ENCODE measurements at places on chromosomes 16 and 17.

DNA sequence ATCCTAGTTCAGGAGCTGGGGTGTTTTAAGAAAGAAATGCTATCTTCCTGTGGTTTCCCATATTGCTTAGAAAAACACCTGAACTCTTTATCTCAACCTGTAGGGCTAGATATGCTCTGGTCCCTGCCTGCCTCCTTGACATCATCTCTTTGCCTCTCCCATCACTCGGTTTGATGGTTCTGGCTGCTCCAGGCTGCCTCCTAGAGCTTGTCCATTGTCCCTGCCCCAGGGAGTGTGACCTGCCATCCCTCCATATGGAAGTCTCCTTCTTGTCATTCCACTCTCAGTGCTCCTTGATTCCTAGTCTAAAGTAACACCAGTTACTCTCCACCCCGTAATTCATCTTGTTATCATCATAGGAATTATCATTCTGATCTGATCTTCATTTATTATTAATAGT, 369.0 kb upstream of the EEF2KMT start:
- no peaks in the 10 kb centered on the region for H3K4me1 ChIP-seq
- no peak for DNase-seq
- no peaks in the 10 kb centered on the region for H3K27me3 ChIP-seq
- H3K36me3 ChIP-seq = no peaks in the 10 kb centered on the region

GRCh38 chr17:50523208-50523607, 9.3 kb upstream of the EPN3 start:
- H3K27me3 ChIP-seq = no peaks in the 10 kb centered on the region
- no peak overlapping the region for H3K4me3 ChIP-seq
- H3K36me3 ChIP-seq = no peaks in the 10 kb centered on the region

DNA sequence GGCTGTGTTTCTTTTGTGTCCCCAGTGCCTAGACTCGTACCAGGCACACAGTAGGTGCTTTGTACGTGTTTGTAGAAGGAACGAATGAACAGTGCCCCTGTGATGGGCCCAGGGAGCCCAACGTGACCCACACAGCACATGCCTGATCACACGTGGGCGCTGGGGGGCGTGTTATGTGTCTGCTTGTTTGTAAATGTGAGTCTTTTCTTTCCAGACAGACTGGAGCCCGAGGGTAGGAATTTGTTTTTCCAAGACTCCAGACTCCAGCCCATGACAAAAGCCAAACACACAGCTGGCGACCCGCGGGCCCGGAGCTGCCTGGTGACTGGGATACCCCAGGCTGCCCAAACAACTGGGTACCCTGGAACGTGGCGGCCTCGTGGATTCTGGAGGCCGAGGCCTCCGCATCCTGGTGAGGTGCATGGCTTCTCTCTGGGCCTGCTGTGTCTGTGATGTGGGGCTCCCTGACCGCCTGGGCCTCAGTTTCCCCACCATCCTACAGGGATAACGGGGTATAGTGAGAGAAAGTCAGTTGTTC, 14.9 kb upstream of the CBFA2T3 start:
- H3K27me3 ChIP-seq = no peaks in the 10 kb centered on the region
- H3K27ac ChIP-seq = no peak overlapping the region
- H3K4me3 ChIP-seq = no peak overlapping the region
- no peaks in the 10 kb centered on the region for H3K36me3 ChIP-seq

- DNase-seq = peak; percentile 49
- H3K4me1 ChIP-seq = no peaks in the 10 kb centered on the region
- H3K36me3 ChIP-seq = peaks cover 4% of the 10 kb centered on the region
- peak overlapping the region; percentile 78 for H3K4me3 ChIP-seq
Measured at GRCh38 chr17:43169561-43170139, 1.4 kb upstream of the NBR1 start.

- no peaks in the 10 kb centered on the region for H3K27me3 ChIP-seq
- no peak overlapping the region for H3K4me3 ChIP-seq
- peak overlapping the region; percentile 36 for H3K27ac ChIP-seq
- peaks cover 49% of the 10 kb centered on the region for H3K36me3 ChIP-seq
- no peaks in the 10 kb centered on the region for H3K4me1 ChIP-seq
- DNase-seq = no peak
Measured at GRCh38 chr16:70573451-70574121, 50.0 kb downstream of the SF3B3 start.

- peaks cover 6% of the 10 kb centered on the region for H3K4me1 ChIP-seq
- H3K27me3 ChIP-seq = peaks cover 6% of the 10 kb centered on the region
- H3K4me3 ChIP-seq = no peak overlapping the region
- H3K27ac ChIP-seq = no peak overlapping the region
- no peaks in the 10 kb centered on the region for H3K36me3 ChIP-seq
Measured at GRCh38 chr17:7284911-7285310, 3.4 kb downstream of the SLC2A4 start.
